RWPE2 (cell line): ENCODE measurements at places on chromosomes 5 and 9.

DNA sequence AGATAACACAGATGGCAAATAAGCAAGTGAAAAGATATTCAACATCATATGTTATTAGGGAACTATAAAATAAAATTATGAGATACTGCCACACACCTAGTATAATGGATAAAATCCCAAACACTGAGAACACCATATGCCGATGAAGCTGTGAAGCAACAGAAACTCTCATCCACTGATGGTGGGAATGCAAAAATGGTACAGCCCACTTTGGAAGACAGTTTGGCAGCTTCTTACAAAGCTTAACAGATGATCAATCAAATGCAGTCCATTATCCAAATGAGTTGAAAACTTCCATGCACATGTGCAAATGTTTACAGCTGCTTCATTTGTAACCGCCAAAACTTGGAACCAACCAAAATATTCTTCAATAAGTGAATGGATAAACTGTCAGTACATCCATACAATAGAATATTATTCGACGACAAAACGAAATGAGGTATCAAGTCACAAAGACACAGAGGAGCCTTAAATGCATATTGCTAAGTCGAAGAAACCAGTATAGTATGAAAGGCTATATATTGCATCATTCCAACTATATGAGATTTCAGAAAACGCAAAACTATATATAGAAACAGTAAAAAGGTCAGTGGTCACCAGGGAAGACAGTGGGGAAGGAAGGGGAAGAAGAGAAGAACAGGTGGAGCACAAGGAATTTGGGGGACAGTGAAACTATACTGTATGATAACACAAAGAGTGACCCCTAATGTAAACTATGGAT is 14.9 kb downstream of the PFDN1 start:
- no peak for DNase-seq

DNA sequence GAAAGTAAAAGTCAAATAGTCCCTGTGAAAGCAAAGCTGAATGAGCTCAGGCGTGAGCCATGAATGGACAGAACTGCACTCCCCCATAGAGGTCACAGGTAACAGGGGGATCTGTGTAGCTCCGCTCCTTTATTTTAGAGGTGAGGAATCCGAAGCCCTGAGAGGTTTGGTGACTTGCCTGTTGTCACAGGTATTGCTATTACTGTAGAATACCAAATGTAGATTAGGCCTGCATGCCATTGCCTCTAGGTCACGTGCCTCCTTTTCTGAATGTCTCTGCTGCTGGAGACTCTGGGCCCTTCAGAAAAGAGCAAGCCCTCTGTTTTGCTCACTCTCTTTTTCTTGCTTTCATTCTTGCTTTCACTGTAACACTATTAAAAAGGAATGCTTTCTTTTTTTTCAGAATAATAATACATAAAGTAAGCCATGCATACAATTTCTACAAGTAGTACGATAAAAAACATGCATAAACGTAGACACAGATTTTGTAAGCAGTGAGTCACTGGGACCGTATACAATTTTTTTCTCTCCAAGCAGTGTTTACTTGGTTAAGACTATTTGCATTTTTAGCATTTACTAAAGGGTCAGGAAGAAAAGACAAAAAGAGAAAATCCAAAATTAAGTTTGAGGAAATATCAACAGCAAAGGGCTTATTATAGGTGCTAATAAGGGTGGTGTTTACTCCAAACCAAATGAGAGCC is 568.7 kb upstream of the ADAMTS16 start:
- DNase-seq: no peak

GRCh38 chr5:115920171-115920725 is 42.0 kb upstream of the LVRN start:
- DNase-seq: no peak

DNA sequence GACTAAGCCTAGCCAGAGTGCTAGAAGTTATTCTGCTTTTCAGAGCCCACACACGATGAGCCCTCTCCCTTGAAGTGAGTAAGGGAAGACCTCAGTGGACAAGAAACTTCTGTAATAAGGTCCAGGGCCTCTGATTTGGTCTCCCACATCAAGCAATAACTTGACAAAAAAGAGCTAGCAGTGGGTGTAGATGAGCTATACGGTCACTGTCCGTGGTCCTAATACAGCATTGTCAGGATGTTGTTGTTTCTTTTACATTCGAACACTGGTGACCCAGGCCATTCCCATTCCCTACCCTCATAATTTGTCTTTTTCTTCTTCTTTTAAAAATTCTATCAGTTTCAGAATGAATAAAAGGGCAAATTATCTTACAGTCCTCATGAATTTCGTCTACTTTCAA is 5.2 kb downstream of the PCSK1 start:
- DNase-seq: no peak

DNA sequence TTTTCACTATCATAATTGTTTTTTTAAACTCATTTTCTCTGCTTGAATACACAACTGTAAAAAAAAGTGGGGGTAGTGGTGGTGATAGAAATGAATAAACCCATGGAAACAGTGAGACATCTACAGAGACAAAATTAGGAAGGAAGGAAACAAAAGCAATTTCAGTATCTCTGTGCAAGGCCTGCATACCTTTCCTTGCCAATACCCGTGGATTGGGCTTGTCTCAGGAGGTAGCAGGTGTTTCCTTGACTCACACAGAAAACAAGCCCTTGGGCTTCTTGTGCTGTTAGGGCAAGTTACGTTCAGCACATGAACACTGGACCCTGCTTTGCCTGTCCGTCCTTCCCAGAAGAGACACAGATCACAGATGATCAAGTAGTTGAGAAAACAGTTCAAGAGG is 372.2 kb downstream of the ZSWIM6 start:
- no peak for DNase-seq

DNA sequence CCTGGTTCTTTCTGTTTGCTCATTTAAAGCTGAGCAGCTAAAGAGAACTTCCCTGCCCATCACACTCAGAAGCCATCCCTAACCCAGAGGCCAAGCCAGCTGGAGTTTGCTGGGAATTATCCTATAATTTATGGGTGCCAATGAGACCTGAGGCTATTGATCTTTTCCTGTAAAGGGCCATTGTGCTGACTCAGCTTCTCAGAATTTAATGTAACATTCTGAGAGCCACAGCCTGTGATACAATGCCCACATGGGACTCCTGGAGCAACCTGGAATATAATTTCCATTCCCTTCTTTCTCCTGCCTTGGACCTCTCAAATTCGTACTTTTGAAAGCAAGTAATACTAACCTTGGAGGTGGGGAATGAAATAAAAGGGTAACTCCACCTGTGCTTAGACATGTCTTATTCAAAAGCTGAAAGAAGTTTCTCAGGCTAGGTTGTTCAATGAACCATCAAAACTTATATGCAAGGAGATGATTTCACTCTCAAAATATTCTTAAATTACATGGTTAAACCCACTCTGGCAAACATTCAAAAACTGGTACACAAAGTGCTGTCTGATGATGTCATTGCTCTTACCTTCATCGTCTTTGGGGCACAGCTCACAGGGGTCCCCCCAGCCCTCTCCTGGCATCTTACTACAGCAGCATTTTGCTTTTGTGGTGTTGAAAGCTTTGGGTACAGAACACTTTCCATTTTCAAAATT is 206.7 kb downstream of the SLC12A2 start:
- no peak for DNase-seq

DNA sequence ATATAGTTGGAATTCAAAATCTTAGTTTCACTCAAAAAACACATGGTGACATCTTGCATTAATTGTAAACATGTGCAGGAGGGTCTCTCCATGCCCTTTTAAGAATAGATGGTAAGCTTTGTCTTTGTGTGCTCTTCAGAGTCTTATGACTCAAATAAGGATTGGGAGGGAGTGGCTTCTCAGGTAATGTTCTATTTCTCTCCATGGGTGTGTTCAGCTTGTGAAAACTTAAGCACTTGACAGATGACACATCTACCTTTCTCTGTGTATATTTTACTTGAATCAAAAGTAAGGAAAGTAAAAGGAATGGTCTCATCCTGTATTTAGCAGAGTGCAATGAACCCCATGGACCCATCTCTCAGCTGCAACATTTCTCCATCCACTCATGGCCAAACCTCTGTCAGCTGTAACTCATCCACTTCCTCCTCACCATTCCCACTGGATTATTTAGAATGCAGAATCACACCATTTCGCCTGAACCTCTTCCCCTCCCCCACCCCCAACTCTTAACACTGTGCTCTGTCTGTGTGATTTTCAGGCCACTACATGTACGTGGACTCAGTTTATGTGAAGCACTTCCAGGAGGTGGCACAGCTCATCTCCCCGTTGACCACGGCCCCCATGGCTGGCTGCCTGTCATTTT is 82.1 kb downstream of the MAMDC2 start:
- no peak for DNase-seq

DNA sequence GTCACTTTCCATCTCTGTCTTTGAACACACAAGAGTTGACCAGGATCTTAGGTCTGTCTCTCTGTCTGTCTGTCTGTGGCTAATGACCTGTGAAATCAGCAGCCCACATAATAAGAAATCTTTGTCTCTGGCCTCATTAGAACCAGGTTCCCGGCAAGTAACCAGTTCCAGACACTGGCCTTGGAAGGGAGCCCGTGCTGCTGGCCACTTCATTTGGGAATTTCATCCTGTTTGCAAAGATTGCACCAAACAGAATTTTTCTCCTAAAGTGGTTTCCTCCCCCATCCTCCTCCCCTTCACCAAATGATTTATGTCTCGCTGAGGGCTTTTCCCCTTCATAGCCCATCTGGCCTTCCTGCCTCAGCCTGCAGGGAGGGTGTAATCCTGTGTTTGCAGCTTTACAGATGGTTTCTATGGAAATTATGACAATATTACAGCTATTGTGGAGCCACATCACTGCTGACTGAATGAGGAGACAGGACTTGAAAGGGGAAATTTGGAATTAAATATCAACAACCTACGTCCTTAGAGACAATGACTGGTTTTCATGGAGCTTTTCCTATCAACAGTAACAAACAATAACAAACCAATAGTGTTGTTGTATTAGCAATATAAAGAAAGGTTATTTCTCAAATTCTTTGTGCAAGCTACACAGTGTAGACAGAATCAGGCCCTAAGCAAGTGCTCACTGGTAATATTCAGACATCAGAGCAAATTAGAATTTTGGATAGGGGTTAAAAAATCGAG is 25.7 kb downstream of the DPYSL3 start:
- no peak for DNase-seq

DNA sequence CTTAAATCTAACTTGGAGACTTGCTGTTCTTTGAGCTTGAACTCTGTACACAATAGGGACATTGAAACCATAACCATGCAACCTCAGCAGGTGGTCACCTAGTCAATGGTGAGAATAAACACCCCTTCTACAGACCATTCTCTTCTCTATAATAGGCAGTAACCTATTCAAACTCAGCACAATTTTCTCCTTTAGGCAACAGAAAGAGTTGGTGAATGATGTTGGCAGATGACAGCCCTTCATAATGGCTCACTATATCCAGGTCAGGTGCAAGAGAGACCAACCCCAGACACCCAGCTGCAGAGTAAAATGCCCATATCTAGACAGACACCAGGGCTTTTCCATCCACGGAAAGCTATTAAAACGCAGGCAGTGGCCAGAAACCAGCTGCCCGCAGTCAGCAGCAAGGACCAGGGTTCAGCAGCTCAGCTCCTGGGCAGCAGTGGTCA is 106.7 kb downstream of the SERINC5 start:
- no peak for DNase-seq

DNA sequence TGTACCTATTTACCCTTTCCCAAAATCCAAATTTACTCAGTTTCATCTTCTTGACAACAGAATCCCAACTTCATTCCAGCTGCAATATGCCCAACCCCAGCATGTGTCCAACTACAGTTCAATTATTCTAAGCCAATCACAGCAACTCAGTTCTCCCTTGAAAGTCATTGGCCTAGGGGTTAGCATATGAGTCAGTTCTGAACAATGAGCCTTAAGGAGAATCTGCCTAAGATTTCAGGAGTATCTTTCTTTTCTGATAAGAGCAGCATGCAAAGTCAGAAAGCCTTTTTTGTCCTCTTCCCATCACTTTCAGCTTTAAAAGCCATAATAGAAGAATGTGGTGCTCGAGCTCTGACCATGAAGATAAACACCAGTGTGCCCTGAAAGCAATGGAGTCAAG is 44.4 kb upstream of the RASGRF2 start:
- DNase-seq: no peak

DNA sequence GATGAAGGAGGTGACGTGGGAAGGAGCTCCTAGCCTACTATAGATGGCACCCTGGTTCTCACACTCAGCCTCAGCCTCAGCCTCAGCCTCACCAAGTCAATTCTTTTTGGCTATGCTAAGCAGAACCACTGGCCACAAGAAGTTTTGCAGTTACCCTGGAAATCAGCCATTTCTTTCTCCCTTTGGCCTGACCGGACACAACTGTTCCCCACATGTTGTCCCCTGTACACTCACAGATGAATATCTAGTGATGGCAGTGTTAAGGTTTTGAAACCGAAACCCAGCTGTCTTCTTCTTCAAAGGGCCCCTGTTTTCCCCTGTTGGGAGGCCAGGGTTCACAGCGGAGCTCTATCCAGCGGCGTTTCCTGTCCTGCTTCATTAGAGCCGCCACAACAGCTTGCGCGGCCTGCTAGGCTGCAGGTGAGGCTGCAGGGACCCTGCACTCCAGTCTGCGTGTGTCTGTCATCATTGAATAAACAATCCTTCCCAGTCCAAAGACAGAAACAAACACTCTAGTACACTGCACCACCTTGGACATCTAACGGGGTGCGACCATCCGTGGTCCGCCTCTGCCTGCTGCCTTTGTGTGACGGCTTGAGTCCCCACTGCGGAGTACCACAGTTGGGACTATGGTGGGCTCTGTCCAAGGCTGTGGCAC is 250.5 kb downstream of the DENND1A start:
- no peak for DNase-seq

DNA sequence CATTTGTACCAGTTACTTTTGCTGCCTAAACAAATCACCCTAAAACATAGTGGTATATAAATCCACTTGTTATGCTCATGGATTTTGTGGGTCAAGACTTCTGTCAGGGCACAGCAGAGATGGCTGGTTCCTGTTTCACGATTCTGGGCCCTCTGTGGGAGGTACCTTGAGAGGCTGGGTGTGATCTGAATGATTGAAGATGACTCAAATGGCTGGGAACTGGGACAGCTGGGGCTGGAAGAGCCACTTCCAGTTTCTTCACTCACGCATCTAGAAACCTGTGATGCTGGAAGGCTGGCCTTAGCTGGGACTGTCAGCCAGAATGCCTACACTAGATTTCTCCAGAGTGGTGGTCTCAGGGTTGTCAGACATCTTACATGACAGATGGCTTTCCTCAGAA is 88.1 kb downstream of the KIF4B start:
- no peak for DNase-seq

GRCh38 chr5:136677217-136677616 is 311.9 kb upstream of the TRPC7 start:
- no peak for DNase-seq

DNA sequence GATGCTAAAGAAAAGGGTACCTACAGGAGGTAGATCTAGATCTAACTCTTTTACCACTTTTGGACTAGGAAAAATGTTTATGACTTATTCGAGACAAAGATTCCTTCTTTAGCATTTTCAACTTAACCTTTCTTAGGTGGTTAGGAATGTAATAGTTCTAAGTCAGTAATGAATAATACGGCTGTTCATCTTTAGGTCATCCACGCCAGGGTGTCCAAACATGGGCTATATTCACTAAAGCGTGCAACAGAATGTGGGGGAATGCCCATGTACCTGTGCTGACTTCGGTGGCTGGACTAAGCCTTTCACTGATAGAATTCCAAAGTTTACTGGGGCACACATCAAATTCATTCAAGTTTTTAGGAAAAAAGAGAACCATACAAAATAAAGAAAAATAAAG is 164.7 kb downstream of the TSSK1B start:
- no peak for DNase-seq

GRCh38 chr5:137439645-137440044 is 59.5 kb downstream of the SPOCK1 start:
- no peak for DNase-seq

GRCh38 chr9:136965771-136966484 is 11.4 kb upstream of the PTGDS start:
- DNase-seq: no peak
